ENCODE measurements at places on chromosomes 1 and 21. TPM values are rescaled to one million over a fixed set of nuclear protein-coding genes. Genes with fewer than 3 reads are reported as not detected.

DHCR24 gene
- total RNA-seq, result 17.3 TPM

DNA sequence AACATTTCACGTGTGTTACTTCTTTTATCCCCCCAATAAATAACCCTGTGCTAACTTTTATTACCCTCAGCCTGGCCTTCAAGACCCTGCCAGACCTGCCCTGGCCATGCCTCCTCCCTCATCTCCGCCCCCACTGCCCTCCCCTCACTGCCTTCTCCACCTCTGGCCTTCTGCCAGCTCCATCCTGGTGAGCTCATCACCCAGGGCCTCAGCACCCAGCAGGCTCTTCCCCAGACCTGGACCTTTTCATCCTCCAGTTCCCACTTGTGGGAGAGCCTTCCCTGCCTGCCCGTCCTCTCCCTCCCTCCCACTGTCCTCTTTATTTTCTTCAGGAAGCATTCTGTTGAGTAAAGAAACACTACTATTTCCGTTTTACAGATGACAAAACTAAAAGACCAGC, 72.0 kb downstream of the SLC66A1 start:
- DNase-seq, result no peak

DNA sequence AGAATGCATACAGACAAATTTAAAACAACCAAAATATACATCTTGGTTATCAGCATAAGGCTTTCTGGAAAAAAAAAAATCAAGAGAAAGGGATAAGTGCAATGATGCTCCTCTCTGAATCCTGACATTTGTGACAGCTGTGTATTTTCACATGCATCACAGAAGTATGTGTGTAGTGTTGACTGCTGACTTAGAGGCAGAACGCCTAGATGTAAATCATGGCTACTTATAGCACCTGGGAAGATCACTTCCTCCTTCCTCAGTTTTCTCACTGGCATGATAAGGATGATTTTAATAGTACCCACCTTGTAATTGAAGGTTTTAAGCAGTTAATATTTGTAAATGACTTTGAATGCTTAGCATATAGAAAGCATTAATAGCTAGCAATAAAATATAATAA, 112.5 kb downstream of the MRPL39 start:
- DNase-seq, result no peak

- no peak for DNase-seq
Observed at GRCh38 chr1:89880679-89881078, 59.8 kb downstream of the LRRC8D start.

DNA sequence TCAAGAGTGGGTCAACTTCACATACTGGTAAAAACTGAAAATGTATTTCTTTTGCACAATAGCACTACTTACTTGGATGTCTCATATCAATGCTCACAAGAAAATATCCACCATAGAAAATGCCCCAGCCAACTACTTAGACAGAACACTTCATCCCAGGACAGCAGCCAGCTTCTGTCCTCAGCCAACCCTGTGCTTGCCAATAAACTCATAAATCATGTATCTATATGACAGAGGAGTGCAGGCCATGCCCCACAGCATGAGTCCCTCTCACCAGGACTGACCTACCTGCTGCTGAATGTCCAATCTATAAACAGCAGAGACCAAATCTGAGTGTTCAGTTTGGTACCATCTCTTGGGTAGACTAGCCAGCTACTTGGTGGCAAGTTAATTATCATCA, 179.3 kb downstream of the OMA1 start:
- DNase-seq, result no peak

DNA sequence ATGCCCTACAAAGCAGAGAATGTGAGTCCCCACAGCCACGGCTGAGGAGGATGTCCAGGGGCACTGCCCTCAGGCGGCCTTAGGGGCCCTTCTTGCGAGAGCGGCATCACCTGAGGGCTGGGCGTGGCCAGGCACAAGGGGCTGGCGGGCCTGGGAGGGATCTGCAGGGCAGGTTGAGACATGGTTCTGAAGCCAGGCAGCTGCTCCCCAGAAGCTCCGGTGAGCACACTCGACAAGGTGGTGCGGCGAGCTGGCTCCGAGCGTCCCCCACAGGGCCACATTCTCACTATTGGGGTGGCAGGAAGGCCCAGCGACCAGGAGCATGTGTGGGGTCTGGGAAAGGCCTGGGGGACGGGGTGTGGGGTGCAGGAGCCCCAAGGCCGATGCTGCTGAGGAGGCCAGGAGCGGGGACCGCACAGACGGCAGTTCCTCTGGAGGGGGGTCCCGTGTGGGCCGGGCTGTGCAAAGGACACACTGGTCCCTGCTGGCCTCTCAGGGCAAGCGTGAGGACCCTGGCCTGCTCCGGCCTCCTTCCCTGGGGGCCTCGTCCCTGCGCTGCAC, 47.2 kb downstream of the MORN1 start:
- DNase-seq, result no peak

- no peak for DNase-seq
Observed at GRCh38 chr1:223704921-223705878, 7.1 kb upstream of the CAPN2 start.

DNA sequence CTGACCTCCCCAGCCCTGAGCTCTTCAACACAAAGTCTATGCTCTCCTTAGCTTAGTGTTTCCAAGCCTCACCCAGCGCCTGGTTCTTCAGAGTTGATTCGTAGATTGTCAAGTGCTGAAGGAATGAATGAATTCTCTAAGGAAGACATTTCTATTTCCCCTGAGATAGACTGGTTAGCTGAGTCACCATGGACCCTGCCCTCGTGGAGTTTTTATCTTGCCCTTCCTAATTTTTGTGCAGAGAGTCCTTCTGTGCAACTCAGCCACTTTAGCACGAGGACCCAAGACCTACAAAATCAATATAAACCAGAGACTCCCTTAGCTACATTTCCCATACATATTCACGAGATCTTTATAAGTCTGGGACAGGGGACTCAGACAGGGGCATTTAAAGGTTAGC, 2.6 kb upstream of the CD244 start:
- no peak for DNase-seq

All from activated T-cell treated with anti-CD3 and anti-CD28 coated beads, Interleukin-2, amount 50 U/mL, for 72 hours (primary cell).